ENCODE measurements at places on chromosomes 3 and 15. TPM values are rescaled to one million over a fixed set of nuclear protein-coding genes. Genes with fewer than 3 reads are reported as not detected.

Gene RTP1
- not detected for total RNA-seq

DNA sequence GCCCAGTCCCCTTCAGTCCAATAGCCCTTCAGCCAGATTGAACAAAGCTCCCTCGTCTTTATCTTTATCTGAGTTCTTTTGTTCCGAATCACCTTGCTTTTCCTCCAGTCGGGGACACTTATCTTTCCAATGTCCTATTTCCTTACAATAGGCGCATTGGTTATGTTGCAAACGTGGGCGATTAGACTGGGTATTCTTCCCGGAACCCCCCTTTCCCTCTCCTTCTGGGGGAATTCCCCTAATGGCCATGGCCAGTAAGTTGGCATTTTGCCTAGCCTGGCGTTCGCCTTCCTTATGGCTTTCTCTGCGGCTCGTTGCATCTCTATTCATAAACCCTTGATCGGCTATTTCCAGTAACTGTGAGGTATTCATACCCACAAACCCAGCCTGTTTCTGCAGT is 82.2 kb upstream of the VEPH1 start:
- no peaks in the 10 kb centered on the region for H3K4me1 ChIP-seq
- DNase-seq, result no peak
- H3K27ac ChIP-seq, result no peak overlapping the region
- H3K27me3 ChIP-seq, result no peaks in the 10 kb centered on the region

DNA sequence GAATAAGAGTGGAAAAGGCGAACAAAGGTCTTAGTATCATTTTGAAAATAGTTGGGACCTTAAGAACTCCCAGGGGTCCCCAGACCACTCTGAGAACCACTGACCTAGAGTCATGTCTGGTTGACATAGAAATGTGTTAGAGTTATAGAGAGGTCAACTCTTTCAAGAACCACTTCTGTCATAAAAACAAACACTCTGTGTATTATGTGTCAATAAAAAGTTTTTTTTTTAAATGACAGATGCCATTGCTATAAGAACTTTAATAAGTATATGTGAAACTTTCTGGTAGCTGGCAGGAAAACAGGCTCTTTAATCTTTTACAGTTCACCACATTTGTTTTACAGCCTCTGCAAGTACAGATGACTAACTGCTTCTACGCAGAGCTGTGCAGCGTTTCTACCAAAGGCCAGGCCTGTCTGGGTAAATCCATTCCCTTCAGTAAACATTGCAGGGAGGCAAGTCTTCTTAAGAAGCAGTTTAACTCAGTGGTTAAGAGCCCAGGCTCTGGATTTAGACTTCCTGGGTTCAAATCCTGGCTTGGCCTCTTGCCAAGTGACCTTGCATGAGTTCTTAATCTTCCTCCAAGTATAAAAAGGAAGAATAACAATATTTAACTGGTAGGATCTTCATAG is 56.6 kb downstream of the RFTN1 start:
- DNase-seq, result no peak
- no peak overlapping the region for H3K27ac ChIP-seq
- H3K4me3 ChIP-seq, result no peak overlapping the region
- peaks cover 6% of the 10 kb centered on the region for H3K4me1 ChIP-seq
- no peaks in the 10 kb centered on the region for H3K27me3 ChIP-seq

DNA sequence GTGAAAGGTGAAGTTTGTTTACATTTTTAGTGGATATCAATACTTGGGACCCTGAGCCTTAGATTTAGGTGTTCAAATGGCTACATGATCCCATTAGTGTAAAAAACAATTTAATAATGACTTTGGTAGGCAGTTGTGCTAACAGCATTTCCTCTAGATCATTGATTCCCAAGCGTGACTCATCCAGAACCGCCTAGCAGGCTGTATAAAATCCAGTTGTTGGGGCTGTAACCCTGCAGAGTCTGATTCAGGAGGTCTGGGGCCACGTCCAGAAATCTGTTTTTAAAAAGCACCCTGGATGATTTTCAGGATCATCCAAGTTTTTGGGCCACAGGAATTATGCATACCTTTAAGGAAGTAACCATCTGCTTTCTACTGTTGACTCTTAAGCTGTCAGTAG is 156.4 kb downstream of the TP63 start:
- no peak overlapping the region for H3K4me3 ChIP-seq
- no peak for DNase-seq
- H3K36me3 ChIP-seq, result no peaks in the 10 kb centered on the region
- H3K4me1 ChIP-seq, result peaks cover 2% of the 10 kb centered on the region

DNA sequence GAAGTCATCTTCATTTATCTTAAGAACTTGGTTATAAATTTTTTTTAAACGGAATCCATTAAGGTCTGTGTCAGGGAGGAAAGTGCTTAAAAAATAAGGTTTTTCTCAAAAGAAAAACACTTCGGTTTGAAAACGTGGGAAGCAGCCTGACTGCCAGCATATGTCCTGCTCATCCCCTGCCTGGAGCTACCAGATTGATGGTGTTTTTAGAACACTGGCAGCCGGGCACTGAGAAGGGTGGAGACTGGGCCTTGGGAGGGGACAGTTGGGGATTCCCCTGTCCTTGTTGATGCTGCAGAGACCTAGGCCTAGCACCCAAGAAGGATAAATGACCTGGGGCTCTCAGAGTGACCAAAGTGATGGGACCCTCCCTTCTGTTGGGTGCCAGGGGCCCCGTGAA is 296.9 kb downstream of the EPHB1 start:
- no peak overlapping the region for H3K27ac ChIP-seq
- no peak for DNase-seq

GRCh38 chr3:52237006-52237656 is 1.8 kb downstream of the TWF2 start:
- no peak for DNase-seq
- H3K4me1 ChIP-seq, result peaks cover 60% of the 10 kb centered on the region

Gene SNURF
- 7.3 TPM for total RNA-seq

GRCh38 chr15:41838400-41838897 is at the start of gene PLA2G4B:
Gene PLA2G4B, plus strand, starts transcription at chr15:41838847. Its CDS starts 67 bp downstream, at chr15:41838914.
- peaks cover 10% of the 10 kb centered on the region for H3K36me3 ChIP-seq
- H3K4me1 ChIP-seq, result peaks cover 8% of the 10 kb centered on the region

DNA sequence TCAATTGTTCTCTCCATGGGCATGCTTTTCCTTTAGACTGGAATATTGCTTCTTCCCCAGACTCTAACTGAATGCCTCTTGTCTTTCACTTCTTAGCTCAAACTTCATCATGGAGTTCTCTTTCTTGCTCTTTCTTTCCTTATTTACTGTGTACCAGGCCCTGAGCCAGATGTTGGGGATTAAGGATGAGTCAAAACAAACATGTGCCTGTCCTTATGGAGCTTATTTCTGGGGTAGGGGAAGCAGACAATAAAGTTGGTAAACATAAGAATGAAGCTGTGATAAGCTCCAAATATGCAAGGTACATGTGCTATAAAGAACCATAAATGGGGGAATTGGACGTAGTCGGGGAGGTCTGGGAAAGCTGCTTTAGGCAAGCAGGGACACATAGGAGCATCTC is 145.8 kb downstream of the ALDH1A2 start:
- no peak for DNase-seq
- no peaks in the 10 kb centered on the region for H3K36me3 ChIP-seq
- H3K27ac ChIP-seq, result no peak overlapping the region

Data from gastrocnemius medialis (tissue), 4 donors.